ENCODE measurements at places on chromosomes 7 and 10. TPM values are rescaled to one million over a fixed set of nuclear protein-coding genes. Genes with fewer than 3 reads are reported as not detected.

OR9A2 gene
- total RNA-seq, result not detected

SLIT1 gene
- total RNA-seq, result 0.03 TPM

ZPBP gene
- not detected for total RNA-seq

GRCh38 chr10:124153023-124153826, 59.8 kb upstream of the CHST15 start:
- peak; percentile 99 for DNase-seq

DNA sequence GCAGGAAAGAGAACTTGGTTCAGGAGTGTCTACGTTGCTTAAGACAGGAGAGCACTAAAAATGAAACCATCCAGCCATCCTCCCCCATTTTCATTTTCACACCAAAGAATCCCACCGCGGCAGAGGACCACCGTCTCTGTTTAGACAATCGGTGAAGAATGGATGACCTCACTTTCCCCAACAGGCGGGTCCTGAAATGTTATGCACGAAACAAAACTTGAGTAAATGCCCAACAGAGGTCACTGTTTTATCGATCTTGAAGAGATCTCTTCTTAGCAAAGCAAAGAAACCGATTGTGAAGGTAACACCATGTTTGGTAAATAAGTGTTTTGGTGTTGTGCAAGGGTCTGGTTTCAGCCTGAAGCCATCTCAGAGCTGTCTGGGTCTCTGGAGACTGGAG, 1.4 kb upstream of the IL6 start:
- peak; percentile 35 for DNase-seq

GRCh38 chr7:35748371-35748770, 52.5 kb upstream of the SEPTIN7 start:
- DNase-seq, result no peak

DNA sequence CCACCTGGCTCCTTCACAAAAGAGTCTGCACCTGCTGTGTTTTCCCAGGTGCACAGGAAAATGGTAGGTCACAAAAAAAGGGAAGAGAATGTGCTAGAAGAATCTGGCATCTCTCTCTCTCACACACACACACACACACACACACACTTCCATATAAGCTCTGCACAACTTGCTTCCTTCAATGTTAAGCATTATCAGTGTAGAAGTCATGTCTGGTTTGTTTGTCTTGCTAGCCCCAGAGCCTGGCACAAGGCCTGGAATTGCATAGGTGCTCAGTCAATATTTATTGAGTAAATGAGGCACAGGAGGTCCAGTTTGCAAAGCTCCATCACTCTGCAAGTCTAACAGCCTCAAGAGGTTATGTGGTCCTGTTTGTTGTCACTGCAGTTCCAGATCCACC, 867.3 kb upstream of the AUTS2 start:
- DNase-seq, result no peak

- no peak for DNase-seq
Observed at GRCh38 chr10:102704915-102705314, 9.3 kb downstream of the ARL3 start.

DNA sequence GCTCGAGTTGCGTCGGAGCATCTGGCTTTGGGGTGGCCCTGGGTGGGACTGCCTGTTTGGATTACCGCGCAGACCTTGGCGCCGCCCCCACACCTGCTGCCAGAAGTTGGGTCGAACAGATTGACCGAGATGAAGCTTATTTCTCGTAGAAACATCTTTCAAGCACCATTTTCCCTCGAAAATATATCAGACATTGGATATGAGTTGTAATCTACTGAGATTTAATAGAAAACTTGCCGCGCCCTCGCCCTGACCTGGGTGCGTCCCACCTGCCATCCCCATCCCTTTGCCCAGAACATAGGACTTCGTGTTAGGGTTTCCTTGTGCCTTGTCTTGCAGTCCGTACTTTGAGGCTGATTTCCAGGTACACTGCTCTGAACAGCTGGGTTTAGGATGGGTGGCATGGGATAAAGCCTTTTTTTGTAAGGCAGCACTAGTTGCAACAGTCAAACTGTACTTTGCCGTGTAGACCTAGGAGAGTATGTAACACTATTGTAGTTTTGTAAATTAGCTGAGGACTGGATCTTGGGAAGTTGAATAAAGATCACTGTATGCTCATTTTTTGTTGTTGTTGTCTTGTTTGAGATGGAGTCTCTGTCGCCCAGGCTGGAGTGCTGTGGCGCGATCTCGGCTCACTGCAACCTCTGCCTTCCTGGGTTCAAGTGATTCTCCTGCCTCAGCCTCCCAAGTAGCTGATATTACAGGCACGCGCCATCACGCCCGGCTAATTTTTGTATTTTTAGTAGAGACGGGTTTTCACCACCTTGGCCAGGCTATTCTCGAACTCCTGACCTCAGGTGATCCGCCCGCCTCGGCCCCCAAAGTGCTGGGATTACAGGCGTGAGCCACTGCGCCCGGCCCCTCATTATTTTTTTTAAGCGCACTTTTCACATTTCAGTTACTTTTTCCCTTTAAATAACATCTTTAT, 978 bp downstream of the OGDH start:
- DNase-seq, result no peak

DNA sequence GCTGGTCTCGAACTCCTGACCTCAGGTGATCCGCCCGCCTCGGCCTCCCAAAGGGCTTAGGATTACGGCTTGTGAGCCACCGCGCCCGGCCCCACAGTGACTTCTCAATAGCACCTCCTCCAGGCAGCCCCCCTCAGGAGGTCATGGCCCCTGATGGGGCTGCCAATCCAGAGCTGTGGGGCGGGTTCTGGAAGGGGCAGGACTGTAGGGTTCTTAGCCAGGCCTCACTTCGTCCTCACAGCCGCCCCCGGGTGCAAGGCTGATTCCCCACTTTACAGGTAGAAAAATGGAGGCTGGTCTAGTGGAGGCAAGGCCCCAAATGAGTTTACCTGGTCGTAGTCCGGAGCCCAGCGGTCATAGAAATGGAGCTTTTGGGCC, 638 bp downstream of the METTL27 start:
- DNase-seq, result no peak

DNA sequence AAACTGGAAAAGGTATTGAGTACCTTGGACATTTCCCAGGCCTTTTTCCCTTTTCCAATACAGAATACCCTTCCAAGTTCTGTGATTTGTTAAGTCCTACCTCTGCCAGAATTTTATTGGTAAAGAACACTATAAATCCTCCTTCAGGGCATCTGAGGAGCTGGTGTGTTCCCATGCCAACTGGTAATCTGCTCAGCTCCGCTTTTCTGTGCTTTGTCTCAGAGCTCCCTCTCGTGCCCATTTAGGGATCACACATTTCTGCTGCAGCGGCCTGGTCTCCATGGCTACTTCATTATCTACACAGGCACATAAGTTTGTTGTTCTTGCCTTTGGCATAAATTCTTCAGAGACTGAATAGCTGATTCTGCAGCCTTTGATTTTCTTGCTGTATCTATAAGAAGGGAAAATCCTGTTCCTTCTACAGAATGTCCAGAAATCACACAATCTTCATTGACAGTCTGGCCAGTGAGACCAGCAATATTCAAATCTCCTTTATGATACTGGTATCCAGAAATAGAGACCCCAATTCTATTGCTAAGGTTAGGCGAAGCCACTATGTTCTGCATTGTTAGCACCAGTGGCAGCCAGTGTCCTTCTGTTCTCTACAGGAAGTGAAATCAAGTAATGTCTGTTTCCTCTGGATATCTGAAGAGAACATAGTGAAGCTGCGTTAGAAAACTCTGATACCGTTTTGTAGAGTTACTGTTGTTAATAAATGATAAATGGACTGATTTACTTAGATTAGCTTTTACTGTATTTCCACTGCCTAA, 51.9 kb downstream of the DENND11 start:
- peak; percentile 88 for DNase-seq

All from myocyte (in vitro differentiated cells).